ENCODE measurements at places on chromosomes 1 and 21.

DNA sequence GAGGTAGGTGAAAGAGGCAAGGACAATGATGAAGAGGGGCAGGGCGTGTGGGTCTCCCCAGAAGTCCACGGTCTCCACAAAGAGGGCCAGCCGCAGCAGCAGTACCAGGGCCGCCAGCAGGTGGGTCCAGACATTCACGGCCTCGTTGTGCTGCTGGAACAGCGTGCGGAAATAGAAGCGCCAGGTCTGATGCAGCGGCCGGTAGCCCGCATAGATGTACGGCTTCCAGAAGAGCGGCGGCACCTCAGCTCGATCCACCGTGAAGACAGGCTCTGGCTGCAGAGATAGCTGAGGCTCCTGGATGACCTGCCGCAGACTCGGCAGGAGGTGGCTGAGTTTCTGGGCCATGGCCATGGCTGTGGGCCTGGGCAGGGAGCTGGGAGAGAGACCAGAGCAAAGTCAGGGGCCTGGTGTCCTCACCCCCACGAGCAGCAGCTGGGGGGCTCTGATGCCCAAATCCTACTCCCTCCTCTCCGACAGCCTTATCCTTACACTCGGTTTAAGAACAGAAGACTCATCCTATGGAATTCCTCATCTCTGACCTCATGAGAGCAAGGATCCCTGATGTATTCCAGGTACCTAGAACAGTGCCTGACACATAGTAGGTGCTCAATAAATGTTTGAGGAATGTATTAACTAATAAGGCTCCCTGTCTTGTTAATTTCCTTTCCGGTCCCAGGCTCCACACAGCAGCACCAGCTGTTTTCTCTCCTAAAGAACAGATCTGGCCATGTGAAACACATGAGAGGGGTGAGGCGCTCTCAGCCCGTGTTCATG is 4.4 kb upstream of the AUNIP start:
- no peak for DNase-seq

GRCh38 chr21:34131586-34131985 is 58.2 kb downstream of the MRPS6 start:
- no peak for DNase-seq

- DNase-seq = no peak
Measured at GRCh38 chr1:220828950-220829586, 42.4 kb downstream of the MTARC1 start.

DNA sequence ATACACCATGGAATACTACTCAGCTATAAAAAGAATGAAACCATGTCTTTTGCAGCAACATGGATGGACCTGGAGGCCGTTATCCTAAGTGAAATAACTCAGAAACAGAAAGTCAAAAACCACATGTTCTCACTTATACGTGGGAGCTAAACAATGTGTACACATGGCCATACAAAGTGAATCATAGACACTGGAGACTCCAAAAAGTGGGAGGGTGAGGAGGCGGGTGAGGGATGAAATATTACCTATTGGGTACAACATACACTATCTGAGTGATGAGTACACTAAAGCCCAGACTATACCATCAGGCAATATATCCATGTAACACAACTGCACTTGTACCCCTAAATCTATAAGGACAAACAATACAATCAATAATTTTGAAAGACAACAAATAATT is 39.5 kb upstream of the FAM20B start:
- no peak for DNase-seq

GRCh38 chr1:231324660-231325059 is 13.0 kb downstream of the EXOC8 start:
- no peak for DNase-seq

DNA sequence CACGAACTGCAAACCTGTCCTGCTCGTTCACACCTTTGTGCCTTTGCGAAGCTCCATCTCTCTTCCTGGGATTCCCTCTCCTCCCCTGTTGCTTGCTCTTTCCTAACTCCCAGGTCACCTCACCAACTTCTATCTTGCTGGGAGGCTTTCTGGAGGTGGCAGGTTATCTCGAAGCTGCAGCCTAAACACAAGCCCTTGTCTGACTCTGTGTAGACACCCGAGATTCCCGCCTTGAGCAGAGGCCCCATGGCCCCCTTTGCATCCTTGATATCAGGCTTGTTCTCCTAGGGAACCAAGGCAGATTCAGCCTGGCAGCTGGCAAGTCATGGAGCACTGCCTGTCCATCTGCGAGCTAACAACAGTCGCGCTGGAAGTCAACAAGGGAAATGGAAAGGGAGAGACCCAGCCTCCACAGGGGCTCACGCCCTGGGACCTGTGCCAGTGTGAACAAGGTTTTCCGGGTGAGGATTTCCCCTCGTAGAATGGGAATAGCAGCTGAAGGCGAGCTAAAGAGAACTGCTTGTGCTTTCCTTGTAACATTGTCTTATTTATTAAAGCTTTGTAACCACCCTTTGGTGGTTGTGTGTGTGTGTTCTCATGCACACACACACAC is 109.5 kb upstream of the JUN start:
- no peak for DNase-seq

- no peak for DNase-seq
Measured at GRCh38 chr1:166903232-166903631, 27.2 kb upstream of the TADA1 start.

- no peak for DNase-seq
Measured at GRCh38 chr1:212589446-212589845, 19.1 kb upstream of the ATF3 start.

DNA sequence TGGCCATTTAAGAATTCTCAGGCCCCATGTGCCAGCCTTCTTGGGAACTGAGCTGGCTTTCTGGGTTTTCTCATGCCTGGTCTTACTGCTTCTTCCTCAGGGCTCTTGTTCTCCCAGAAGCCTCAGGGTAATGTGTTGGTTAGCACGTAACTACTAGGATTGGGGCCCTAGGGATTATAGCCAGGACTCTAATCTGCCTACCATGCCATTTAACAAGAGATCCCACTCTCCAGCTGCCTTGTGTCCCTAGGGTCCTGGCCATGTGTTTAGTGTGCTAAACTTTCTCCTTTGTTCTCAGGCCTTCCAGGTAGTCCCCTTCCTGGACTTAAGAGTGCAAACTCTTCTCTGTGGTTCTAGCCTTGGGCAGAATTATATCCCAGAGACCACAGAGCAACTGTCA is 2.2 kb upstream of the SH3BGRL3 start:
- DNase-seq = no peak

GRCh38 chr1:84997667-84998600 is 1.0 kb upstream of the MCOLN2 start:
- DNase-seq = no peak

GRCh38 chr1:55322842-55323241 is 107.7 kb upstream of the USP24 start:
- DNase-seq = no peak

DNA sequence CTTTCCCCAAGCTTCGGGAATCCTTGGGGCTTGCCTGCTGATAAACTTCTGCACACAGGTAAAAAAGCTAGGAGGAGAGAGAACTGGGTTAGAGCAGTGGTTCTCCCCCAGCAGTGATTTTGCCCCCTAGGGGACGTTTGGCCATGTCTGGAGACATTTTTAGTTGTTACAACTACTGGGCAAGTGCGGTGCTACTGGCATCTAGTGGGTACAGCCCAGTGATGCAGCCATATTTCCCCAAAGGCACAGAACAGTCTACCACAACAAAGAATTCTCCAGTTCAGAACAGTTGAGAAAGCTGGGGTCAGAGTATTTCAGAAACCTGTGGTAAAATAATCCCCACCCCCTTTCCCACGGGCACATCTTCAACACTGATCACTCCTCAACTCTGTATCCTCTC is 41.3 kb downstream of the LRRC71 start:
- DNase-seq = peak; percentile 47

DNA sequence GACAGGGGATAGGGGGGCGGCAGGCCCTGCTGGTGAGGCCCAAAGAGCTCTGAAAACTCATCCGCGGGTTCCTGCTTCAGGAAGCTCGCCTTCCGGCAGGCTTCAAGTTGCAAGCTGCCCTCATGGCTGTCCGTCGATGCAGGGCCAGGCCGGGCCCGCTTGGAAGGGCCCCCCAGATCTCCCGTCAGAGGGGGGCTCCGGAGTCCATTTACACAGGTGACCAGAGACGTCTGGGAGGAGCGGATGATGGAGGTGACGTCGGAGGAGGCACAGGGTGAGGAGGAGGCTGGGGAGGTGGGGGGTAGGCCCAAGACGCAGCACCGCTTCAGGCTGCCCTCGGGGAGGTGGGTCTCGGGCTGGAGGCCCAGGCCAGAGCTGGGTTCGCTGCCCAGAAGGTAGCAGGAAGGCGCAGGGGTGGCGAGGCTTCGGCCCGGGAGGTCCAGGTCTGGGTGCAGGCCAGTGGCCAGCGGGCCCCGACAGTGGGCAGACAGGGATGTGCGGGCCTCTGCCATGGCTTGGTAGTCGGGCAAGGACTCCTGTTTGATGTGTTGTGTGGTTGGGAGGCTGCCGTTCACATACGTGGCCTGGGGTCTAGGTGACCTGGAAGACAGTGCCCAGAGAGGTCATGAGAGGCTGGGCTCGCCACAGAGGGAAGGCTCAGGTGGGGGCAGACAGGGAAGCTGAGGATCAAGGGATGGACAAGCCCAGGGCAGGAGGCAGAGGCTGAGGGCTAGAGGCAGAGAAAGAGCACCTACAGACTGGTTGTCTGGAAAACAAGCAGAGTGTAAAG is 135.4 kb downstream of the DMRTB1 start:
- DNase-seq = no peak

- no peak for DNase-seq
Measured at GRCh38 chr1:246039584-246039983, 467.5 kb downstream of the SMYD3 start.

- DNase-seq = no peak
Measured at GRCh38 chr1:15757016-15757543, 1.5 kb upstream of the FBLIM1 start.

GRCh38 chr1:46735708-46736324 is 16.9 kb upstream of the EFCAB14 start:
- DNase-seq = peak; percentile 37

DNA sequence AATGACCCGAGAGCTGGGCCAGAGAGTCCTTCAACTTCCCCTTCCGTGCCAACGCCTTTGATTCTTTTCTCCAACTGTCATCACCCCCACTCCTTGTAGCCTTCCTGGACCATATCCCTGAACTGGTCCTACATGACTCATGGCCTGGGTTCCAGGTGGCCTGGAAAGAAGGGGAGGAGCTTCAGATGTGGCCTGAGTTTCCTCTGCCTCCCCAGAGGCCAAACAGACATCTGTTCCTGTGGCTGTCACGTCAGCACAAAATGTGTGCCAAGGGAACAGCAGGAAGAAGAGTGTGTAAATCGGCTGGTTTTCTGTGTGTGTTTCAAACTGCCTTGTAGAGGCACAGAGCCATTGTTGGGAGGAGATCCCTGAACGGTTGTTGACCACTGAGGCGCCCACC is 24.9 kb upstream of the KIRREL1 start:
- DNase-seq = no peak

DNA sequence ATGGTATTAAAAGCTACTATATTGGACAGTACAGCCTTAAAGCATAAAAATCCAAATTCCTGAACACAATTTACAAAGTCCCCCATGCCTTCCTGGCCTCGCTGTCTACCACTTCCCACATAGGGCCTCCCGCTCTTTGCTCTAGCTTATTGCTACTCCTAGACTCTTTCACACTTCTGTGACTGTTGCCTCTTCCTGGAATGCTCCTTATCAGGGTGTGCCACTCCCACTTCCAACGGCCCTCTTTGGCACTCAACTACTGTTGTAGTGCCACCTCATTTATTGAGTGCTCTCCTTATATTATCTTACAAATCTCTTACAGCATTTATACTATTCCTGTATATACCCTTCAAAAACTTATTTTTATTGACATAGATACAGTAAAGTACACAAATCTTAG is 4.8 kb downstream of the SARS1 start:
- no peak for DNase-seq

DNA sequence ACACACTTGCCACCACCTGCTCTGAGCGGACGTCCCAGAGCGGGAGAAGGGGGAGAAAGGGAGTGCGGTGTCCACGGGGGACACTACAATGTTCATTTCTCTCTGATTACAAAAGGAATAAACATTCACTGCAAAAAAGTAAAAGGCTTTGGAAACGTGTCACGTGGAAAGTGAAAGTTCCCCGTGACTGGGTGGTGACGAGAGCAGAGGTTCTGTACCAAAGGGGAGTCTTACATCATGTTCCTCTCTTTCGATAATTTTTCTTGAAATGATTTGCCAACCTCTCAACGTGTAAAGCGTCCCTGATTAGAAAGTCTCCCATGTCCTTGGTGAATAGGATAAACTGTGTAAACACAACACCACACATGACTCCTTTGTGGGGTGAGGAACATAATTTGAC is 22.0 kb upstream of the PRDM15 start:
- DNase-seq = no peak

- DNase-seq = no peak
Measured at GRCh38 chr1:170044187-170044586, 30.3 kb downstream of the KIFAP3 start.

- DNase-seq = no peak
Measured at GRCh38 chr1:207659545-207660153, 14.7 kb downstream of the CR1L start.

- no peak for DNase-seq
Measured at GRCh38 chr1:93765099-93765498, 83.5 kb upstream of the BCAR3 start.

DNA sequence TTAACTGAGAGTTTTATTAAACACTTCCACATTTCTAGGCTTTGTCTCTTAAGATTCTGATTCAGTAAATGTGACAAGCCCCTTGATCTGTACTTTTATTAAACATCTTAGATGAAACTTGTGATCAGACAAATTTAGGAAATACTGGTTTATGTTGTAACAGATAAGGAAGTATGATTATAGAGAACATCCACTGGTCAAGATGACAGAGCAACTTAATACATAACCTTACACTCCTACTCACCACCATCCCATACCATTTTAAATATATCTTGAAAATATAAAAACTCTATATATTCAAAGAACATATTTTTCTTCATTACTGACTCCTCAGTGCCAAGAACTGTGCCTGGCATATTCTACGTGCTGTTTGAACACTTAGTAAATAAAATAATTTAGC is 217.5 kb downstream of the LRRC40 start:
- DNase-seq = no peak

DNA sequence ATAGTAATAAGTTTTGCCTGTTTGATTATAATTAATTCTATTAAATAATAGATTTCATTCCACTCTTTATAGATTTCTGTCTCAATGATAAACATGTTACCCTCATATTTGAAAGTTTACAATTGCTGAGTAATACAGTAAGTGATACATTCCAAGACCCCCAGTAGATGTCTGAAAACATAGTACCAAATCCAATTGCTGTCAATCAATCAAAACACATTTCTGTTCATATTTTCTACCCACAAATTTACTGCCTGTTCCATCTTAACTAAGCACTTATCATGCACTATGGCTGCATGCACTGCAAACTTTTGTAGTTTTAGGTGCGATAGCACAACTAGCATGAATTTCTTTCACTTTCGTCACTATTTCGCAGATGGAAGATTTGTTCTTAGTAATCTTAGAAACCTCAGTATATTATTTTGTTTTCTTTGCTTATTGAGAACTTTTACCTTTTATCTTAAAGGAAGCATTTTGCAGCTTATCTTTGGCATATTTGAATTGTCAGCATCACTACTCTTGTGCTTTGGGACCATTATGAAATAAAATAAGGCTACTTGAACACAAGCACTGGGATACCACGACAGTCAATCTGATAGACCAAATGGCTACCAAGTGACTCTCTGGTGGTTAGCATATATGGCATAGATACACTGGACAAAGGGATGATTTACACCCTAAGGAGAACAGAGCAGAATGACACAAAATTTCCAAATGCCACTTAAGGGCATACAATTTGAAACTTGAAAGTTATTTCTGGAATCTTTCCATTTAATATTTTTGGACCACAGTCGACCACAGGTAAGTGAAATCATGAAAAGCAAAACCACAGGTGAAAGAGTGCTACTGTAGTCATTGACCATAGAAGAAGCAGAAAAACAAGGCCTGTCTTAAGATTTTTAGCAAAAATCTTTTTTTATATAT is 67.6 kb downstream of the RGS13 start:
- DNase-seq = peak; percentile 70

- DNase-seq = peak; percentile 88
Measured at GRCh38 chr1:158163000-158163947, 17.4 kb upstream of the CD1D start.
